Upper lobe of right lung (tissue), 1 donor: ENCODE measurements at places on chromosomes 12 and 14. TPM values are rescaled to one million over a fixed set of nuclear protein-coding genes. Genes with fewer than 3 reads are reported as not detected.
A peak's percentile ranks its signal among the peaks of the same experiment; 100 is the strongest.

DNA sequence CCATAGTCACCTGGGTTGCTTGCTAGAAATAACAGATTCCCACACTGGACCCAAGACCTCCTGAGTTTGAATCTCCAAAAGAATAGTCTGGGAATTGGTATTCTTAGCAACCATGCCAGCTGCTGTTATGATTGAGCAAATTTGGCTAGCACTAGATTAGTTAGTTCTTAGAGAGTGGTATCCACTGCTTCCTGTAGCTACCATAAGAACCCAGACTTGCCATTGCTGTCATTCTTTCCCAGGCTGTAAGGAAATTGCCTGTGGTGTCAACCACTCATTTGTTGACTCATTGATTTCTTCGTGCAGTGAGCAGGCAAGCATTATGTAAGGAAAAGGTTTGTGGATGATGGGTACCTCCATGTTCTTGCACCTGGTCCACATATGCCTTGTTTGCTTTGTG is 201.8 kb upstream of the RGS6 start:
- DNase-seq, result no peak

NRDE2 gene
- 22.2 TPM for total RNA-seq

GRIN2B gene
- 1.1 TPM for total RNA-seq

GRCh38 chr12:115646210-115646609 is 631.3 kb downstream of the MED13L start:
- DNase-seq, result no peak

DNA sequence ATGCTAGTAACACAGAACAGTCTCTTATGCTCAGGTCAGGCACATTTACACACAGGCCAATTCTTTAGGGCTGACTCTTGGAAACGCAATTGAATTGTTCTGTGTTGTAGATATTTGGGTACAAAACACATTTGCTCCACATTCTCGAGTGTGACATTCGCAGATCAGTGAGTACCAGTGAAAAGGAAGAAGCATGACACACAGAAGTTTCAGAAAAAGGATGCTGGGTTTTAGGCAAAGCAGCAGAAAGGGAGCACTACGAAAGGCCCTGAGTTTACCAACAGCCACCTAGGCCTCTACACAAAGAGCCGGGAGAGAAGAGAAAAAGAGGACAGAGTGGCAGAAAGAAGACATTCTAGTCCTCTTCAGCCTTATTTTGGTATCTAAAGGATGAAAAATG is 254.4 kb upstream of the BTG1 start:
- DNase-seq, result no peak

GRCh38 chr14:90361865-90362557 is 30.3 kb upstream of the NRDE2 start:
- DNase-seq, result no peak

DACT1 gene
- total RNA-seq, result 5.2 TPM

GRCh38 chr14:61334197-61334701 is 12.9 kb downstream of the PRKCH start:
- no peak for DNase-seq

GRCh38 chr14:98371141-98371540 is 900.9 kb downstream of the BCL11B start:
- no peak for DNase-seq

- no peak for DNase-seq
Measured at GRCh38 chr12:5417500-5417899, 14.4 kb upstream of the NTF3 start.

DNA sequence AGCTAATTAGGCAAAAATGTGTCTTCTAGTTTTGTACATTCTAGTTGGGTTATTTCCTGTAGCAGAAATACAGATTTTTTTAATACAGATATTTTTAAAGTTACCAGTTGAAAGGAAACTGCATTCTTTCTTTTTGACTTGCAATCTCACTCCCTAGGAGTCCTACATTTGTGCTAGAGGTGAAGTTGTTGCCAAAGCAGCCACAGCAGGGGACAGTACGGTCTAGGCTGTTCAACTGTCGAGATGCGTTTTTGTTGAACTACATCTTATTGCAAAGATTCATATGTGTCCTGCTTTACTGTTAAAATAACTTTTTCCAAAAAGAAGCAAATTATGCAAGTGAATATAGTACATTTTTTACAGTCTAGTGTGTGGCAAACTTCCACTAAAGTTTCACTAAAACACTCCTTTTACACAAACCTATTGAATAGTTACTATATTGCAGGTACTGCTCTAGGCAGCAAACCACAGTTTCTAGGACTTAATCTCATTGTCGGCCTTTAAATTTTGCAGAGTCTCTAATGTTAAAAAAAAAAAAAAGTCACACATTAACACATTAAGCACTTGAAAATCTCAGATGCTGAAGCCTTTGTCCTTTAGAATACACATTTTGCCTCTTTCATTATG is 30.2 kb upstream of the SRGAP1 start:
- DNase-seq, result no peak

DNA sequence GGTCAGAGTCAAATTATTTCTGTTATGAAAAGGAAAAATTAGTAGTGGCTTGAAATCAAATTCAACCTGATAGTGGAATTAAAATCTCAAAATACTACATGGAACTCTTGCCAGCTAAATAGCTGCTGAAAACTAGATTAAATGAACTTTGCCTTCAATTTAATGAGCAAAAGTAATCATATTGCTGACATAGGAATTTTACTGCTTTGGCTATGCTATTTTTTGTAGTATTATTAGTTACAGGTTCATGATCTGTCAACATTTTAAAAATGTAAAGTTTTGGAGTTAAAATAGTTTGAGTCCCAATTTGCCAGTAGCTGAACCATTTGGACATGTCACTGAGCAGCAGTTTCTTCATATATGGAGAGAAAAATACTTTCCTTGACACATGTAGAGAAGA is 81.4 kb downstream of the RERGL start:
- no peak for DNase-seq

DNA sequence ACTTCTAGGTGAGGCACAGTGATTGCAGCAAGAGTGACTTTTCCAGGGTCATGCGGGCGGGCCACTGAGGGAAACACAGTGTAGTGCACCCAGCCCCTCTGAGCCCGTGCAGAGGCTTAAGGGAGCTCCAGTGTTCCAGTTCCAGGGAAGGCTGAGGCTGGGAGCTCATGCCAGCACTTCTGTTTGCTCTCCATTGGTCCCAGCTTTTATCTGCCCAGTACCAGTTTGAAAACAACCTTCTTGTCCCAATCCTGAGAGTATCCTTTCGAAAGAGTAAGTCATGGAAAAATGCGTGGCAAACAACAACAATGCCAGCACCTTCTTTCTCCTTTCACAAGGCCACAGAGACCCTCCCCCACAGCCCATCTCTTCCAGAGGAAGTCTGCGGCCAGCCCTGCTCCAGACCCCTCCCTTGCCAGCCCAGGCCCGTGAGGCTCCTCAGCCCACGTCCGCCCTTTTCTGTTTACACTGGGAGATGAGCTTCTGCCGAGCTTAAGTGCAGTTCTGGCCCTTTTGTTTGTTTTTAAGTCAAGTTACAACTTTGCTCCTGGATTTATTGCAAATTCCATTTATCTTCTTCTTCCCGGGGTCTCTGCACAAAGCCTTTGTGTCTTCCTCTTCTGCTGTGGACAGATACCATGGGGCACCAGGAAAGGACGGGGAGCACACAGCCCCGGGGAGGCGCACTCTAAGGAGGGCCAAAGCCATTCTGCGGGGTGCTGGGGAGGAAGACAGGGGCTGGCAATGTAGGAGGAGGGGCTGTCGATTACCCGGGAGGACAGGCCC is 185.6 kb downstream of the ZFP36L1 start:
- DNase-seq, result peak; percentile 55

GRCh38 chr14:64940336-64940910 is 2.1 kb downstream of the GPX2 start:
- no peak for DNase-seq

TBK1 gene
- 28.2 TPM for total RNA-seq

- no peak for DNase-seq
Measured at GRCh38 chr12:12527820-12528296, 34.8 kb downstream of the DUSP16 start.

AMDHD1 gene
- total RNA-seq, result 1.4 TPM

DNA sequence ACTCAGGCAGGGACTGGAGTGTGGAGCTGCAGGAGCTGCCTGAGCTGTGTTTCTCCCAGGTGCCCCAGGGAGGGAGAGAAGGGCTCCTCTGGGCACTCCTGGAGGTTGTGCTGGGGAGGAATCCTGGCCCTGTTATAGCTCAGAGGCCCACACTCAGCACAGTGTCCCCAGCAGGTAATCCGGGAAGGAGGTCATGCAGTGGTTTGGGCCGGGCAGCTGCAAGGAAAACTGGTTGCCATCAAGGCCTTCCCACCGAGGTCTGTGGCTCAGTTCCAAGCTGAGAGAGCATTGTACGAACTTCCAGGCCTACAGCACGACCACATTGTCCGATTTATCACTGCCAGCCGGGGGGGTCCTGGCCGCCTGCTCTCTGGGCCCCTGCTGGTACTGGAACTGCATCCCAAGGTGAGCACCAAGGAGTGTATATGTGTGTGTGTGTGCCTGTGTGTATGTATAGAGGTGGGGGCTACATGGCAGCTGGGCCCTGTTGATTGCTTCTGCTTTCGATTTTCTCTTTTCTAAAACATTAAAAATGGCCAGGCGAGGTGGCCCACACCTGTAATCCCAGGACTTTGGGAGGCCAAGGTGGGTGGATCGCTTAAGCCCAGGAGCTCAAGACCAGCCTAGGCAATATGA is 2.0 kb downstream of the AMHR2 start:
- DNase-seq, result no peak

GRCh38 chr14:33629792-33630191 is 321.1 kb downstream of the EGLN3 start:
- no peak for DNase-seq

ZFHX2 gene
- total RNA-seq, result 2.3 TPM

GRCh38 chr12:17192721-17193120 is 586.8 kb upstream of the LMO3 start:
- no peak for DNase-seq

KCTD10 gene
- total RNA-seq, result 66.8 TPM

GRCh38 chr14:91947475-91948184 is at the start of gene FBLN5:
FBLN5 (minus strand) TSS chr14:91947694; CDS start chr14:91947229, 465 bp downstream.
- DNase-seq, result peak; percentile 88

HPD gene
- 1.8 TPM for total RNA-seq

DNA sequence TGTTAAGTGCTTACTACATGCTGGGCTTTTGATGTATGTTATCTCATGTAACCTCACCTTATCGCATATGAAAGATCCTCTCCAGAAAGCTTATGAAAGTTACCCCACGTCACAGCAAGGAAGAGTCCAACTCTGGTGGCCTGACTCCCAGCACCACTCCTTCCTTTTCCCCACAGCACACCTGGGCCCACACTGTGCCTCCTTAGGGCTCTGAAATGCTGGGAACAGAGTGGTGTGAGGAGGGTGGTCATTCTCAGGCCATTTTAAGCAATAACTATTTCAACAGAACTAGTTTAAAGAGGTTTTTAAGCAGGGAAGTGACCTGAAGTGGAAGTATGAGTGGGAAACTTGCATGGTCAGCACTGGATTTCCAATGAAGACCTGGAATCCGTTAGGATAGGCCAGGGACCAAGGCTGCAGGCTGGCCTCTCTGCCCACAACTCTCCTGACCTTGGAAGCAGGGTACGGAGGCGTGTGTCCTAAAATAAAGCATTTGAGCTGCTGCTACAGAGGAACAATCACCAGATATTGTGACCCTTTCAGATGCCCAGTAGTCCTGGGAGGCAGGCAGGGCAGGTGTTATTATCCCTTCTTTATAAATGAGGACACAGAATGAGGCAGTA is 67.2 kb upstream of the TMEM263 start:
- DNase-seq, result no peak

GRCh38 chr12:76786986-76787385 is 23.1 kb downstream of the ZDHHC17 start:
- DNase-seq, result no peak

GRCh38 chr12:103589517-103589916 is 2.4 kb downstream of the STAB2 start:
- DNase-seq, result no peak

DNA sequence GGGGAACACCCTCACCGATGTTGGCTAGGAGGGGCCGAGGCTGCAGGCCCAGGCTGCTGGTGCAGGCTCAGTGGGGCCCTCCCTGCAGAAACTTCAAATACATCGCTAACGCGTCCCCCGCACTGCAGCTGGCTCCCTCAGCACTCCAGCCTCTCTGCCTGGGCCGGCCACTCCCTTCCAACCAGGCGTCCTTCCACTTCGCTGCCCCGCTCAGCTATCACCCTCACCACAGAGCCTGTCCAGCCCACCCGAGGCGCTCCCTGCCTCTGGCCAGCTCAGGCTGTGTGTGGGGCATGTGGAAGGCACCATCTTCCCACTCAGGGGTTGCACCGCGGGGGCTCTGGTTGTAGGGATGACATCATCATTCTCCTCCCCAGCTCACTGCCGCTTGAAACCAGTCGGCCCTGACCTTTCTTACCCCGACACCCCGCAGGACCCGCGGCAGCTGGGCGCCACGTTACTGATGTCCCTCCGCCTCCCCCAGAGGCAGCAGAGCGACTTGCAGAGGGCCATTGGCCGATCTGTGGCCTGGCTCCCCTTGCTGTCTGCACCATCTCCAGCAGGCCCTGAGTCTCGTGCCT is 199.9 kb upstream of the RTL1 start:
- DNase-seq, result peak; percentile 60

DNA sequence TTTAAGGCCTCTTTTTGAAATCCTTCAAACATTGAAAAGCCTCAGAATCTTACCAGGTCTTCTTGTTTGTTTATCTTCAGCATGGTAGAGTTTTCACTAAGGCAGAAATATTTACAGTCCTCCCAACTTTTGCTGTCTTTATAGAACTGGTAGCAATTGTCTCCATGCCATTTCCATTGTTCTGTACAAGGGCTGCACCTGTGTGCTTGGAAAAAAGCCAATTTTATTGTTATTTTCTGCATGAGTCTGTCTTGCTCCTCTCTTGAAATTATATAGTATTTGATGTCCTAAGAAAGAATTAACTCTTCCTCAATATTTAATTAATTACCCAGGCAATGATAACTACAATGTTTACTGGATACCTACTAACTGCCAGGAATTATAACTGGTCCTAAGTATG is 23.3 kb downstream of the CLEC1A start:
- no peak for DNase-seq

DNA sequence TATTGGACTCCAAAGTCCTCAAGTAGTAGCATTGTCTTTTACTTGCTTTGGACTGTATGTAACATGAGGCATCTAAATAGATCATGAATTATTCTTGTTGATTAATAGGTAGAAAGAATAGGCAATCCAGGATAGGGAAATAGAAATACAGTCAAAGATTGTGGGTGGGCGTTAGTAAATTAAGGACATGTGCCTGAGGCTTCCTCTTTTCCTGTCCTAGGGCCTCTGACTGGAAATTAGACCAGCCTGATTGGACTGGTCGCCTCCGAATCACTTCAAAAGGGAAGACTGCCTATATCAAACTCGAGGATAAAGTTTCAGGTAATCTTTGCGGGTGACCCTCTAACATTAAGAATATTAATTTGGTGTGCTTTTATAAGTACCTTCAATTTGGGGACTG is 7.6 kb downstream of the NECAP1 start:
- DNase-seq, result no peak

- no peak for DNase-seq
Measured at GRCh38 chr14:83331513-83331912, 1797.9 kb upstream of the SEL1L start.

- DNase-seq, result no peak
Measured at GRCh38 chr14:36176524-36176923, at the start of gene PTCSC3. PTCSC3 (minus strand) TSS chr14:36176722.

TAS2R42 gene
- not detected for total RNA-seq
